ENCODE measurements at places on chromosomes 11 and 22. TPM values are rescaled to one million over a fixed set of nuclear protein-coding genes. Genes with fewer than 3 reads are reported as not detected.

DNA sequence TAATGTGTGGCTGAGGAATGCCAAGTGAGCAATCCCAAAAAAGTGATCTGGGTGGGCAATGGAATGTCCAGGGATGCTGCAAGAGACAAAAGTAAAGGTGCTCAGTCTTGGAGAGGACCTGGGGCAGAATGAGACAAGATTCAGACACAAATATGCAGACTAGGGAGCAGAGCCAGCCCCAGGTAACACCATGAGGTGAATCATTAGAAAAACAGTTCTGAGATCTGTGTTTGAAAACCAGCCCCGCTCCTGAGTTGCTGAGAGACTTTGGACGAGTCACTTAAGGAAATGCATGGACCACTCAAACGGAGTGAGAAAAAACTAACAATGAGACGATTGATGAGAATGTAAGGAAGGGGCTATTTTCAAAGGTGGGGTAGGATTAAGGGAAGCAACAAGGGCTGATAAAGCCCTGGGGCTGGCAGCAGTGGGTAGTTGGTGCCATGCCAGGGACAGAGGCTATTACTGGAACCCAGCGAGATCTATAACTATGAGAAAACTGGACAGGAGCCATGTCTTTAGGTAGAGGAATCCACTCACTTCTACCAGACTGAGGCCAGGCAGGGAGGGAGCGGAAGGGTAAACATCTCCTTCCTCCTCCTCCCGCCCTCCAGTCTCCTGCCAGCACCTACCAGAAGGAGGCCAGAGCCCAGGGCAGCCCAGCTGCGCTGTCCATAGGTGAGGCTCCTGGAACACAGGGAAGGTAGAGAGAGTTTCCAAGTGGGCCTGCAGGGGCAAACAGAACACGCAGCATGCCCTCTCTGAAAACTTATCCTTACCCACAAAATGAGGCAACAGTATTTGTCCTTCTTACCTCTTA, 130.4 kb upstream of the TEAD1 start:
- no peak for DNase-seq

DNA sequence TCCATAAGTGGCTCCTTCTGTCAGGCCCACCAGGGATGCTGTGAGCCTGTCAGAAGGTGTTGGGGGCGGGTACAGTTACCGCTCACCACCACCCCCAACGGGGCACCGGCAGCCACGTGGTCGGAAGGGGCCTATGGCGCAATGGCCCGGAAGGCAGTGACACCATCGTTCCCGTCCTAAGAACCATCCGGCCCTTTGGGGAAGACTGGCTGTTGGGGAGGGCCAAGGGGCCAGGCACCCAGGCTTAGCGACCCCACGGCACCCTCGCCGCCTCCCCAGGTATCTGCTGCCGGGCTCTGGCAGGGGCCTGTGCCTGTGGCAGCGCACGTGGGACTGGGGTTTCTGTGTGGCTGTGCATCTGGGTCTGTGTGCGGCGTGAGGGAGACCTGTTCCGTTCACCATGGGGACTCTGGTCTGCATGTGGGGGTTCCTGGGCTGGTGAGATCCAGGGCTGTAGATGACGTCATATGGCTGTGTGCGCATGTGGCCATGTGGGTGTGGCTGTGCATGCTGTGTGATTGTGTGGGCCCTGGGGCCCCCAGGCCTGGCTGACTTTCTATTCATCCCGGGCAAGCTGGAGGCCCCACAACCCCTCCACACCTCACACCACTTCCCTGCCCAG, 717 bp downstream of the OSM start:
- DNase-seq = peak; percentile 67

Gene ALG9
- 15.0 TPM for total RNA-seq

Gene OR4D5
- total RNA-seq = not detected
